Cerebellum (tissue), 4 donors: ENCODE measurements at places on chromosomes 1 and 21.
A peak's percentile ranks its signal among the peaks of the same experiment; 100 is the strongest.

DNA sequence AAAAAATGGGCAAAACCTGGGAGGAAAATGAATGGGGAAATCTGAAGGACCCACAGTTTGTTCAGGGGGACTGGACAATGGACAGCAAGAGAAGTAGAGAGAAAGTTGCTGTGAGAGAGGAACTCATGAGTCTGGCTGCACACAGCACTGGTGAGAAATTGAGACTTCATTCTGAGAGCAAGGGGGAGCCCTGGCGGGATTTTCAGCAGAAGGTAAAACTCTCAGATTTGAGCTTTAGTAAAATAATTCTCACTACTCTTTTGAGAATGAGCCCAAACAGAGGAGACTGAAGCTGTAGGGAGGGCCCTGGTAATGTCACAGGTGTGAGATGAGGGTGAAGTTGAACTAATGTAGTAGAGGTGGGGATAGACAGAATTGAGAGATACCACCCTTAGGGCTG is 438.6 kb downstream of the OMA1 start:
- no peak for DNase-seq

DNA sequence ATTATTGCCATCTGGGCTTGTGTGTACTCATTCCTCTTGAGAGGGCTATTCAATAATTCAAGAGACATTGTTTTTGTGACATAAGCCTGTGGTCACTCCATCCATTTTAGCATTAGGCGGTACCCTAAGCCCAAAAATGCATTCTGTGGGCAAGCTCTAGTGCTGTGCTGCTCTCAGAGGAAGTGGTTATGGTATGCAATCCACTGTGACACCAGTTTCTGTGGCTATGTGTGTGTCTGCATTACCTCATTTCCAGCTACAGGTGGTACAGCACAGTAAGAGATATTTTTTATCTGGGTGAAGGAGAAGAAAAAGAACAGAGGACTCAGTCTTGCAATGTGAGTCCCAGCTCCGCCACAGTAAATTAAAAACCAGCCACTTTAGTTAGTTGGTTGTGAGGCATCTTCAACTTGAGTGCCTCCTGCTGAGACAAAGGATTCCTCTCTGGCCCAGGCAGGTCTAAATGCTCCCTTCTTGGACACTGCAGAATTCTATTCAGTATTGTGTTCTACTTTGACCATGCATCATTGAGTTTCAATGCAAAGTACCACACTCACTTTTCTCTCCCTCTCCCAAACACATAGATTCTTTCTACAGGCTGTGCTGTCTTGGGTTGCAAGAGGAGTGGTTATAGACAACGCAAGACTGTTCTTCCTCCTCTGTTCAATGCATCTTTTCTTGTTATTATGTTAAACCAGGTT is 777.8 kb upstream of the BRINP3 start:
- DNase-seq, result no peak

DNA sequence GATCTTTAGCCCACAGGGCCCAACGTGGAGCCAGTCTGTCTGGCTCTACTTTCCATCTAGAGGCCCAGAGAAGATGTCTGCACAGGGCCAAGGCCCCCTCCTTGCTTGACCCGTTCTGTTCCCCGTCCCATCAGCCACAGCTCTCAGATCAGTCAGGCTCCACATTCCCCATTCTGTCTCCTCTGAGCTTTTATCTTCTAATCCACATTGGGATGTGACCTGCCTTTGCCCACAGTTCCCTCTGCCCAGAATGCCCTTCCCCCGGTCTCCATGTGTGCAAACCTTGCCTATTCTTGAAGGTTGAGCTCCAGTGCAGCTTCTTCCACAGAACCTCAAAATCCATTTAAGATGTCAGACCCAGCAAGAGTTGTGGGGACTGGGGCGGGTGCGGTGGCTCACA is 53.3 kb upstream of the WASF2 start:
- no peak for DNase-seq

- DNase-seq, result no peak
Observed at GRCh38 chr1:108048301-108049177, 83.6 kb upstream of the VAV3 start.

DNA sequence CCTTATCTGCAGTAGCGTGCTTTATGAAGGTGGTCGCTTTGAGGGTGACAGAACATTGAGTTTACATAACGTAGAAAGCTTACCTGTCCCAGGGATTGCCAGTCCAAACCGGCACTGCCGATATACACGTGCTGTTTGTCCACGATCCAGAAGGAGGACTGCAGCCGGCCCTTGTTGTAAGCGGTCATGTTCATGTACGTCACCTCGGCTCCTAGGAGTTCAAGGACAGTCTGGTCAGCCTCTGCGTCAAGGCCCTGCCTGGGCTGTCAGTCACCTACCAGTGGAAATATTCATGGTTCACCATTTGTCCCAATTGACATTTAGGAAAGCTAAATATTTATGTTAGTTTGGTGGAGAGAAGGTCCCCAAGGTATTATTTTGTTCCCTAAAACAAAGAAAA is 221.0 kb upstream of the MAP1LC3C start:
- DNase-seq, result no peak

GRCh38 chr1:7535016-7535415 is 236.1 kb upstream of the VAMP3 start:
- no peak for DNase-seq

DNA sequence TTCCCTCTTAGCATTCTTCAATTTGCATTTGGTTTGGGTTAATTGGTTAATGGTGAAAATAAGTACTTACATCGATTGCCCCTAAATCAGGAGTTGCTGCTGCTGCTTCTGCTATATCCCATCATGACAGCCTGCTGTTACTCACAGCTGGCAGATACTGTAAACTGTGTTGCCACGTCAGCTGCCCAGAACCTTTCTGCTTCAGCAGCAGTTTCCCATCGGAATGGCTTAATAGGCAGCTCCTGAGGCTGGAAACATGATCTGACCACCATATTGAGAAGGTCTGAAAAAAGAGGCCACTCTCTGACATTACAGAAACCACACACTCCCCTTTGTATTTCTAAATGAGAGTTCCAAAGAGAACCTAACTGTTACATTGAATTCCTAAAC is 14.3 kb upstream of the SEC16B start:
- DNase-seq, result no peak

- DNase-seq, result no peak
Observed at GRCh38 chr21:44780767-44781459, 20.7 kb downstream of the UBE2G2 start.

DNA sequence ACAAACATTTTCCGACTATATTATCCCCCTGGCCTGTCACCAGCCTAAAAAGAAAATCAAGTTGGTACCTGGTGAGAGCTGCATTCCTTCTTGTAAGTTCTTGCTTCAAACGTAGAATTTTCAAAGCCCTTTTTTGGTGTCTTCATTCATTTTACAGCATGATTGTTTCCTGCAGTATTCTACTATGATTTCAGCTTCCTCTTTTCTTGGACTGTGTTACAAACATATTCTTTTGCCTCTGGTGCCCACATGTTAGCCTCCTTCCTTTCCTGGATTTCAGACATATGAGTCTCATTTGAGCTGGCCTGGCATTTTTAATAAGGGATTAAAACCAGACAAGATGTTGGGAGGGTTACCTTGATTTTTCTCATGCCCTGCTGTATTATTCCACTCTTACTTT is 142.5 kb downstream of the PIGK start:
- no peak for DNase-seq

- DNase-seq, result no peak
Observed at GRCh38 chr1:19081218-19081893, 124.9 kb upstream of the IFFO2 start.

DNA sequence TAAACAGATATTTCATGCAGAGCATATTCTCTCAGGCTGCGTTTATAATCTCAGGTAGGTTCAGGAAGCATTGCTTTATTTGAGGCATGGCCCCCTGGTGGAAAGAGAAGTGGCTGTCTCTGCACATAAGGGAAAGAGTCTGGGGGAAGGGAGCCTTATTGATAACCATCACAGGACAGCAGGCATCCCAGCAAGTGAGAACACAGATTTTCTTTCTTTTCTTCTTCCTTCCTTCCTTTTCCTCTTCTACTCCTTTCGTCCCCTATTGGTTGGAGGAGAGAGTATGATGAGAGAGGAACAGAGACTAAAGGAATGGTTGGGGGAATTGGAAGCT is 21.9 kb downstream of the TSNAX start:
- no peak for DNase-seq

GRCh38 chr1:102241431-102242338 is 245.0 kb upstream of the OLFM3 start:
- no peak for DNase-seq

- no peak for DNase-seq
Observed at GRCh38 chr1:66478116-66478515, 55.8 kb upstream of the SGIP1 start.

- no peak for DNase-seq
Observed at GRCh38 chr21:41441546-41441945, 15.5 kb downstream of the MX1 start.

DNA sequence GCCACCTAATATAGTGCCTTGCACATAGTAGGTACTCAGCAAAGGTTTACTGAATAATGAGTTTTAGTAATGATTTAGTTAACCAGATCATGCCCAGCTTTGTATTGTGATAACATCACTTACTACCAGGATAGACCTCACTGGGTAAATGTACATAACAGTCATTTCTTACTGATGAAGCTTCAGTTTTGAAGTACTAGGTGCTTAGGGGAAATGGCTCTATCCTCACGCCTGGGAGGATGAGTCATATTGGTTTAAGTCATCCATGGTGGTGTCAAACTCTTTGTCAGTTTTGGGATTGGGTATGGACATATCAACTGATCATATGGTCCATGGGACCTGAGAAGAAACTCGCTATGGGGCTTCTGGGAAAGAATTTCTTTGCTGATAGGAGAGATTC is 90.6 kb upstream of the USP24 start:
- DNase-seq, result no peak

- no peak for DNase-seq
Observed at GRCh38 chr1:21834094-21834493, 22.0 kb downstream of the LDLRAD2 start.

GRCh38 chr1:45348020-45348419 is 7.8 kb upstream of the MUTYH start:
- no peak for DNase-seq

- DNase-seq, result no peak
Observed at GRCh38 chr1:55257958-55258357, 42.8 kb upstream of the USP24 start.

- no peak for DNase-seq
Observed at GRCh38 chr1:26862781-26863684, at the start of gene SFN. SFN (plus strand) TSS chr1:26863149; CDS start chr1:26863213, 64 bp downstream.

DNA sequence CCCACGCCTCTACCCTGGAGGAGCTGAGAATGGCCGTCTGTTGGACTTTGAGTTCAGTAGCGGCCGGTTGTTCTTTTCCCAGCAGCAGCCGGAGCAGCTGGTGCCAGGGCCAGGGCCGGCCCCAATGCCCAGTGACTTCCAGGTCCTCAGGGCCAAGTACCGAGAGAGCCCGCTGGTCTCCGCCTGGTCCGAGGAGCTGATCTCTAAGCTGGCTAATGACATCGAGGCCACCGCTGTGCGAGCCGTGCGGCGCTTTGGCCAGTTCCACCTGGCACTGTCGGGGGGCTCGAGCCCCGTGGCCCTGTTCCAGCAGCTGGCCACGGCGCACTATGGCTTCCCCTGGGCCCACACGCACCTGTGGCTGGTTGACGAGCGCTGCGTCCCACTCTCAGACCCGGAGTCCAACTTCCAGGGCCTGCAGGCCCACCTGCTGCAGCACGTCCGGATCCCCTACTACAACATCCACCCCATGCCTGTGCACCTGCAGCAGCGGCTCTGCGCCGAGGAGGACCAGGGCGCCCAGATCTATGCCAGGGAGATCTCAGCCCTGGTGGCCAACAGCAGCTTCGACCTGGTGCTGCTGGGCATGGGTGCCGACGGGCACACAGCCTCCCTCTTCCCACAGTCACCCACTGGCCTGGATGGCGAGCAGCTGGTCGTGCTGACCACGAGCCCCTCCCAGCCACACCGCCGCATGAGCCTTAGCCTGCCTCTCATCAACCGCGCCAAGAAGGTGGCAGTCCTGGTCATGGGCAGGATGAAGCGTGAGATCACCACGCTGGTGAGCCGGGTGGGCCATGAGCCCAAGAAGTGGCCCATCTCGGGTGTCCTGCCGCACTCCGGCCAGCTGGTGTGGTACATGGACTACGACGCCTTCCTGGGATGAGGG is 28.5 kb upstream of the SPSB1 start:
- peak; percentile 16 for DNase-seq

GRCh38 chr1:150234309-150234565 is 1.7 kb downstream of the ANP32E start:
- no peak for DNase-seq

DNA sequence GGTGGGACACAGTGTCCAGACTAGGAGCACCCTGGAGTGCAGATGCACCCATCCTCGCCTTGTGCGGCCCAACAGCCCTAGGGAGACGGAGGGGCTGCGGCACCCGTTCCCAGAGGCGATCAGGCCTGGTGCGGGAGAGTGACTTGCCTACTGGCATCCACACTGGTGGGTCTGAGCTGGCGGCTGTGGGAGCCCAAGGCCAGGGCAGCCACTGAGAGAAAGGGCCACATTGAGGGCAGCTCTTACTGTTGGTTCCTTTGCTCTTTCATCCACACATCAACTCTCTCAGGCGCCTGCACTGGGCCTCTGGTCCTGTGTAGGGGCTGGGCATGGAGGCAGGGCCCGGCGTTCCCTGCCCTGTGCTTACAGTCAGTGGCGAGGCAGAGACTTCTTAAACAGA is 8.6 kb downstream of the PODN start:
- no peak for DNase-seq

- no peak for DNase-seq
Observed at GRCh38 chr1:198726455-198726854, 87.6 kb downstream of the PTPRC start.

- no peak for DNase-seq
Observed at GRCh38 chr1:66563941-66564630, 30.1 kb downstream of the SGIP1 start.

GRCh38 chr1:146021050-146021445 is 487 bp downstream of the HJV start:
- no peak for DNase-seq

- DNase-seq, result no peak
Observed at GRCh38 chr21:31363720-31364119, 19.7 kb upstream of the TIAM1 start.

- no peak for DNase-seq
Observed at GRCh38 chr1:164982545-164982944, 374.0 kb downstream of the LMX1A start.

- DNase-seq, result no peak
Observed at GRCh38 chr1:151009206-151009587, 948 bp downstream of the PRUNE1 start.

DNA sequence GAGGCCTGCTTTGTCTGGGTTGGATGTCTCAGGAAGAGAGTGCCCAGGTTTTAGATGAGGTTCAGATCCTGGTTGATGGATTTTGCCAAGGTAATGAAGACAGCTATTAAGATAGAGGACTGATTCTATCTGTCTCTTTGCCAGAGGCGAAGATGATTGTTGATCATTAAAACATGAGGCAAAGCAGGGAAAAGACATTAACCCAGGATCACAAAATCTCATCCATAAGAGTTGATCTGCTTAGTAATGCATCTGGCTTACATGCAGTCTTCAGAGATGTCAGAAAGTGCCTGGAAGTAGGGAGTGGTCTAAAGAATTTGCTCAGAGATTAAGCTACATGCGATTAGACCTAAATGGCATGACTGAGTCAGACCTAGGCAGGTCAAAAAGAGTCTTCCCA is 229.6 kb upstream of the PLD5 start:
- DNase-seq, result no peak

GRCh38 chr1:231161667-231162296 is at the start of gene TRIM67:
TRIM67 (plus strand) TSS chr1:231162058; CDS start chr1:231162970, 912 bp downstream.
- DNase-seq, result peak; percentile 79

- DNase-seq, result no peak
Observed at GRCh38 chr1:150890033-150890416, 3.1 kb downstream of the CTXND2 start.

- no peak for DNase-seq
Observed at GRCh38 chr1:21691739-21692138, 22.6 kb upstream of the RAP1GAP start.
